ENCODE measurements at places on chromosomes 13 and 19.

- DNase-seq: no peak
These were observed 159.0 kb downstream of the USP12 start for GRCh38 chr13:27012482-27013197.

DNA sequence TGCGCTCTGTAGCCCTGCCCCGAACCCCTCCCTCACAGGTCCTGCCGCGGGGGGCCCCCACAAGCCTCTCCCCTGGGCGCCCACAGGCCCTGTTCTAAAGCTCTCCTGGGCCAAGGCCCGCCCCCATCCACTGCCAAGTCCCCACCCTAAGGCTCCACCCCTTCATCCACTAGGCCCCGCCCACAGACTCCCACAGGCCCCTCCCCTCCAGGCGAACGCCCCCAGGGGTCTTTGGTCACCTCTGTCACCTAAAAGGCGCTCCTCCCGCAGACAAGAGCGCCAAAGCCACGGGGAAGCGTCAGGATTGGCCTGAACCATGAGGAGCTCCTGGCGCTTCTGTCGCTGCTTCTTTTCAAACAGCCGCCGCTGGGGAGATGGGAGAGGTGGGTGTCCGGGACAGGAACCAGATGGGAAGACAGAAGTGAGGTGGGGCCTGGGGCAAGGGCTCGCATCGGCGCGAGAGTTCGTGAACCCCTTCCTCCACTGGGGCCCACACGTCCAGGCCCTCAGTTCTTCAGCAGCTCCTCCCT lies 2.3 kb downstream of the TULP2 start:
- no peak for DNase-seq

DNA sequence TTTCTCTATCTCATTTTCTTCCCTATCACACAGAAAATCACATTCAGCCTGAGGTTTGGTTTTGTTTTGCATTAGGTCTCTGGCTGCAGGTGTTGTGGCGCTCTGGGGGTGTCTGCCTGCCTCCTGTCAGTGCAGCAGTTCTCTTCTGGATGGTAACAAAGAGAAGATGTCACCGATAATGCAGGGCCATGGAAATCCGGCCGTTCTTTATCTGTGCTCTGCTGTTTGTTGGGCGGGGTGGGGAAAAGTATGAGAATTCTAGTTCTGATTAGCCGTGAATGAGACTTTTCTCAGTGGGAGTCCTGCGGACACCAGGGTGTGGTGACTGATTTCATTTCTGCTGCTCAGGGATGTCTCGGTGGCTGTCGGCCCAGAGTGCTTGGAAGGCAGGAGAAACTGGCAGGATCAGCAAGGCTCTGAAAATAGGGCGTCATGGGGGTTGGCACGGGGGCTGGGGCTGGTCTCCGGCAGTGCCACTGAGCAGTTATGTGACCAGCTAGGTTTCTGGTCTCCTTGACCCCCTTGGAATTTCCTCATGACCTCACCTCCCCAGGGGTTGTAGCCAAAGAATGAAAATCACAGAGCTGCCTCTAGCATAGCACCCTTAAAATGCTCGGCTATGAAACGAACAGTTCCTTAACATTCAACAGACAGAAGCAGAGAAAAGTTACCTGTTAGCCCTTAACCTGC lies 5.0 kb downstream of the RNF113B start:
- DNase-seq: no peak

- DNase-seq: no peak
These were observed 25.1 kb downstream of the TMPRSS9 start for GRCh38 chr19:2385053-2385721.

GRCh38 chr13:51457086-51457815 lies 4.4 kb upstream of the INTS6 start:
- no peak for DNase-seq

DNA sequence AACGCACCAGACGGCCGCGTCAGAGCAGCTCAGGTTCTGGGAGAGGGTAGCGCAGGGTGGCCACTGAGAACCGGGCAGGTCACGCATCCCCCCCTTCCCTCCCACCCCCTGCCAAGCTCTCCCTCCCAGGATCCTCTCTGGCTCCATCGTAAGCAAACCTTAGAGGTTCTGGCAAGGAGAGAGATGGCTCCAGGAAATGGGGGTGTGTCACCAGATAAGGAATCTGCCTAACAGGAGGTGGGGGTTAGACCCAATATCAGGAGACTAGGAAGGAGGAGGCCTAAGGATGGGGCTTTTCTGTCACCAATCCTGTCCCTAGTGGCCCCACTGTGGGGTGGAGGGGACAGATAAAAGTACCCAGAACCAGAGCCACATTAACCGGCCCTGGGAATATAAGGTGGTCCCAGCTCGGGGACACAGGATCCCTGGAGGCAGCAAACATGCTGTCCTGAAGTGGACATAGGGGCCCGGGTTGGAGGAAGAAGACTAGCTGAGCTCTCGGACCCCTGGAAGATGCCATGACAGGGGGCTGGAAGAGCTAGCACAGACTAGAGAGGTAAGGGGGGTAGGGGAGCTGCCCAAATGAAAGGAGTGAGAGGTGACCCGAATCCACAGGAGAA lies 1.9 kb downstream of the PPP1R12C start:
- DNase-seq: no peak

- DNase-seq: no peak
These were observed 1.5 kb upstream of the TRPC4 start for GRCh38 chr13:37870895-37871550.

DNA sequence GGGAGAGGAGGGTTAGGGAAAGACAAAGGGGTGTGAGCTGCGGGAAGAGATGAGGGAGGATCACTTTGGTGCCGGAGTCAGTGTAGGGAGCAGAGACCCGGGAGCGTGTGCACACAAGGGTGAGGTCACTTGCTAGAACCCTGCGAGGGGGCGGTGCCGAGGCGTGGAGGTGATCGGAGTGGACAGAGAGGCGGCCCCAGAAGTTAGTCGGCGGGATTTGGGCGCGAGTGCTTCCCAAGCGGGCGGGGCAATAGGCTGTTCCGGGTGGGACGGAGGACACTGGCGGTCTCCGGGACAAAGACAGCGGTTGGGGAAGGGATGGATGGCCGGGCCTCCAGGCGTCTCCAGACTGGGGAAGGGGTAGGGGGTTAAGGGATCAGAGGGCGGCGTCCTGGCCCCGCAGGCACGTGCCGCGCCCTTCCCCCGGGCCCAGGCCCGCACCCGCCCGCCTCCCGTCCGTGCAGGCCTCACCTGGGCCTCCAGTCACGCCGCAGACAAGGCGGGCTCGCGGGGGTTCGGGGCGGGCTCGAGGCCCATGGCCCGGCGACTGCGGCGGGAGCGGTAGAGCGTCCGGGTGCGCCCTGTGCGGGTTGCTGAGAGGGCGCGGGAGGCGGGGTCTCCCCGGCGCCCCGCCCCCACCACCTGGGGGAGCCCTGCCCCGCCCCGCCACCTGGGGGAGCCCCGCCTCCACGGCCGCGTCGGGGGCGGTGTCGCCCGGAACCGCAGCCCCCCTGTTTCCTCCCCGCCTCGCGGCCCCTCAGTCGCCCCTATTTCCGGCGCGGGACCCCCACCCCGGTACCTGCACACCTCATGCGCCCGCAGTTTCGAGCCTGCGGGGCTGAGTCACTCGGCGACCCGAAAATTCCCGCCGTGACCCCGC lies at the start of gene LPAR2:
LPAR2 (minus strand) TSS at position 600 of the 880 bp plus-strand sequence. CDS start 945 bp downstream, outside the sequence.
- DNase-seq: peak; percentile 74

GRCh38 chr13:59680429-59681024 lies 483.2 kb downstream of the DIAPH3 start:
- DNase-seq: no peak

- DNase-seq: no peak
These were observed 473.4 kb downstream of the SLITRK5 start for GRCh38 chr13:88144580-88144979.
